ENCODE measurements at places on chromosomes 13 and 19.

DNA sequence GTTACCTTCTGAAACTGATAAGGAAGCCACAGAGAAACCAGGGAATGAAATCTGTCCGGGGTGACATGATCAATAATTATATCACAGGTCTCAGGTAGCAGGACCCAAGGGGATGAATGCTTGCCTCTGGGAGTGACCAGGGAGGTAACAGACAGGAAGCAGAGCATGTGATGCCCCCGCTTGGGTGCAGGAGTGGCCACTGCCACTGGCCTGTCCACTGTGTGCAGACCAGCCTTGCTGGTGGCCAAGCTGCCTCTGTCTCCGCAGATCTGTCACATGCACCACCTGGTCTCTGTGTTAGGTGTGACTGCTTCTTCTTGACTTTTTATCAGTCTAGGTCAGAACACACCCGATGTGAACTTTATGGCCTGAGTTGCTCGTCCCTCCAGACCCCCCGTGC, 71.8 kb downstream of the PEPD start:
- no peak for DNase-seq

- DNase-seq = no peak
Measured at GRCh38 chr13:80235166-80235966, 105.6 kb downstream of the SPRY2 start.

- no peak for DNase-seq
Measured at GRCh38 chr13:84574851-84575250, 692.6 kb upstream of the SLITRK1 start.

DNA sequence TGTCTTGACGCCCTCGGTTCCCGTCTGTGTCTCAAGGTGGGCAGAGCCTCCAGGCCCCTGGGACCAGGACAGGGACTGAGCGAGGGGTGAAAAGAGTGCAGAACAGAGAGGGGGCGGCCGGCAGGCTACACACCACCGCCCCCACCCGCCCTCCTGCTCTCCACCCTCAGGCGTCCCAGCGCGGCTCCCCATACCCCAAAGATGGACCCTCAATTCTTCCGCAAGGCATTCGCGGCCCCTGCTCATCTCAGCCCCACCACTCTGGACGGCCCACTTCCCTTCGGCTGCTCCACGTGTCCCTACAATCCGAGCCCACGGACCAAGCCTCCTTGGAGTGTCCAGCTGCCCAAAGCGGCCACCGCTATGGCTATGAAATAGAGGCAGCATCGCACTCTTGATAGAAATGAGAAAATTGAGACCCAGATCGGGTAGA, 1.8 kb downstream of the KLF16 start:
- no peak for DNase-seq

DNA sequence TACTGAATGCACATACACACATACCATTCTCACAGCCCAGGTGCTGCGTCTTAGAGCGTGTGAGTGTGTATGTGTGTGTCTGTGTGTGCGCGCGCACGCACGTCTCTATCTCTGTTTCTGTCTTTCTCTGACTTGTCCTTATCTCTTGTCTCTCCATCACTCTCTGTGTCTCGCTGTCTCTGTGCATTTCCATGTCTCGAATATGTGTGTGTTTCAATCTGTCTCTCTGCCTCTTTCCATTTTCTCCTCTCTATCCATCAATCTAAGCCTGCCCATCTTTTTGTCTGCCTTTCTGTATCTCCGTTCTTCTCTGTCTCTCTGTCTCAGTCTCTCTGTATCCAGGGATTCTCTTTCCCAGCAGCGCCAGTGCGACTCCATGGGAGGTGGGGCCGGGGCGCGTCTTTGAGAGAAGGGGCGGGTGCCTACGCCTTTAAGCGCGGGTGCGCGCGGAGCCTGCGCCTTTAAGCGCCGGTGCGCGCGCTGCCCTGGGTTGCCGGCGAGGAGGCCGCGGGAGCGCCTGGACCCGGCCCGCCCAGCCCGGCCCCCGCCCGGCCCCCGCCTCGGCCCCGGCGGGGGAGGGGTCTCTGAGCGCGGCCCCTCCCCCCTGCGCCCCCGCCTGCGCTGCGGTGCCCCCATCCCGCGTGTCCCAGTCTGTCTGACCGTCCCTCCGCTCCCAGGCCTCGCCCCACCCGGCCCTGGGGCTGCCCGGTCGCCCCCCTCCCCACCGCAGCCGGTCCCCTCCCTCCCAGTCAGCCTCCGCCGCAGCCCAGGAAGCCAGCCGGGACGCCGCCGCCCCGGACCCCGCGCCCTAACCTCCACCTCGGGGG, at the start of gene LRFN3:
LRFN3 (plus strand) TSS at position 464 of the 827 bp plus-strand sequence. CDS start 3,052 bp downstream, outside the sequence.
- DNase-seq = peak; percentile 94

GRCh38 chr13:113761136-113761535, 2.1 kb downstream of the TMEM255B start:
- no peak for DNase-seq

DNA sequence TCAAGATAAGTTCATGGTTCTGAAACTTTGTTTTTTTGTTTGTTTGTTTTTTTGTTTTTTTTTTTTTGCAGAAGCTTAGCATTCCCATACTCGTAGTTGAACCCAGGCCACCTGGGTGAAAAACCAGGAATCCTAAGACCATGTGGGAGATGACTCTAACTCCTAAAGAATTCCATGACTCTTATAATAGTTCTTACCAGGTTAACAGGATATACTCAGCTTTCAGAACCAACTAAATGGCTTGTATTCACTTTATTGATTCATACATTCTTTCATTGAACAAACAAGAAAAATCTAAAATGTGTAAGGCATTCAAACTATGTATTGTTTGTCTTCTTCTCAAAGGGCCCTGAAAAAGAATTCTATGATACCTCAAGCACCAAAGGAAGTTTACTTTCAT, 40.5 kb upstream of the KLF5 start:
- DNase-seq = peak; percentile 35

- DNase-seq = no peak
Measured at GRCh38 chr13:76971215-76971614, 20.7 kb upstream of the CLN5 start.

DNA sequence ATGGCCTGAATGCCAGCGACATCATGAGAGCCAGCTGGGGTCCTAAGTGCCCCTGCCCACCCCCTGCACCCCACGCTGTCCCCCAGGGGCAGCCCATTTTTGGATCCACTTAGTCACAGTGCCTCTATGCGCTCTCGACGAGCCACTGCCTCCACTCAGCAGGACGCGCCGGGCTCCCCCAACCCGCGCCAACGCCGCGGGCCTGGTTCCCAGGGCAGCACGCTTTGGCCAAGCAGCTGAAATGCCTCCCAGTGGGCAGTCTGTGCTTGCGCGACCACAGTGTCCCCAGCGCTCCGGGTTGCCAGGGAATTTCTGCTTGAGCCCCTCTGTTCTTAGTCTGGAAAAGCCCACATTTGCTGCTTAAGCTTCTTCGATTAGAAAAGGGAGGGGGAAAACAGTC, 39.4 kb downstream of the TMED1 start:
- no peak for DNase-seq

GRCh38 chr13:40657951-40658350, 8.5 kb downstream of the FOXO1 start:
- DNase-seq = no peak

- DNase-seq = no peak
Measured at GRCh38 chr19:58381460-58382212, 806 bp upstream of the ZNF837 start.

DNA sequence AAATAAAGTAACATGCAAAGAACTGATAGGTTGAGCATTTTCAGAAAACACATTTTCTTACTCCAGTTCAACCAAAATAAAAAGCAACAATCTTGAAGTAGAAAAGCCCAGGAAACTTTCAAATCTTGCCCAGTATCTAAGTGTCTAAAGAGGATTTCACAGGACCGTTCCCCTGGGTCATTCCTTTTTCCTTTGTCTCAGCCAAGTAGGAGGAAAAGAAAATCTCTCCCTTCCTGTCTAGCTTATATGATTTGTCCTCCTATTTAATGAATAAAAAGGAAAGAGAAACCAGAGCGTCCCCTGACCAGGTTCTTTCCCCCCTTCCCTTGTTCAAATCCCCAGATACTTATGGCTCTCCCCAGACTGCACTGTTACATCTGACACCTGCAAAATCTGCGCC, 248.0 kb downstream of the KCTD12 start:
- no peak for DNase-seq

DNA sequence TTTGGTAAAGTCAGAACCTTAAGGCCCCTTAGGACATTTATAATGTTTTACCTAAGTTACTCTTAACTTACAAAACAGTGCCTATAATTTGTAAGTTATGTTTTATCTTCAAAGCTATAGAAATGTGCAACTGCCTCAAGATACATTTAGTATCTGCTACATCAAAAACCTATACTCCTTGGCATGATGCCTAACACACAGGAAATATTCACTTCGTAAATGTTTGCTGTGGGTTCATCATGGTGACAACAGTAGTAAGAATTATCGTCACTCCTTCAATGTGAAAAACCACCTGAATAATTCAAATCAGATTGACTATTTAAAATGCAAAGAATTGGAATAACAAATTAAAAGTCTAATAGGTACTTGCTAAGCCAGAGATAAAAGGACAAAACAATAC, 184.1 kb downstream of the DIAPH3 start:
- no peak for DNase-seq

- DNase-seq = no peak
Measured at GRCh38 chr19:30888937-30889336, 460.3 kb downstream of the TSHZ3 start.

DNA sequence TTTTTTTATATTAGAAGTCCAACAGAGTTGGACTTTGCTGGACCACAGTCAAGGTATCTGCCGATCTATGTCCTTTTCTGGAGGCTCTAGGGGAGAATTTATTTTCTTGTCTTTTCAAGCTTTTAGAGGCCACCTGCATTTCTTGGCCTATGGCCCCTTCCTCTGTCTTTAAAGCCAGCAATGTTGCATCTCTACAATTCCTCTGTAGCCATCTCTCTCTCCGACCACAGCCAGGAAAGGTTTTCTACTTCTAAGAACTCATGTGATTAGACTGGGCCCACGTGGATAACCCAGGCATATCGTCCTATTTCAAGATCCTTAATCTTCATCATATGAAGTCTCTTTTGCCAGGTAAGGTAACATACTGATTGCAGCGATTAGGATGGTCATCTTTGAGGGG, 43.5 kb upstream of the RGCC start:
- no peak for DNase-seq

- no peak for DNase-seq
Measured at GRCh38 chr19:54137699-54138488, at the start of gene CNOT3. Gene CNOT3 (plus strand): TSS chr19:54137762. CDS start chr19:54142979, 5,217 bp downstream.

DNA sequence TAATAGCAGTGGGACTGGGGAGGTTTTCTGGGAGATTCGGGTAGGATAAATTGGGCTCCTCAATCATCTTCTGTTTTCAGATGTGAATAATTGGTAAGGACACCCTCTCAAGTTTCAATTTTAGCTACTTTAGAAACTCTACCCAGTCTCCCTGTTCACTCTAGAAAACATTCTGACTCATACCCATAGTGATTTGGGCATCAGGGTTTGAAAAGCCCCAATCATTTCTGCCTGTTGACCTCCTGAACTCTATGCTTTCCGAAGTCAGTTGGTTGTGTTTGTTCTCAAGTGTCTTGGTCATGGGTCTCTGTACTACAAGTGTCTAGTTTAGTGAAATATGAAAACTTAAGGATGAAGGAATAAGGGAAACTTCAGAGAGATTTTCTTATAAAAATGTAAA, 911.3 kb upstream of the GPC6 start:
- DNase-seq = no peak

DNA sequence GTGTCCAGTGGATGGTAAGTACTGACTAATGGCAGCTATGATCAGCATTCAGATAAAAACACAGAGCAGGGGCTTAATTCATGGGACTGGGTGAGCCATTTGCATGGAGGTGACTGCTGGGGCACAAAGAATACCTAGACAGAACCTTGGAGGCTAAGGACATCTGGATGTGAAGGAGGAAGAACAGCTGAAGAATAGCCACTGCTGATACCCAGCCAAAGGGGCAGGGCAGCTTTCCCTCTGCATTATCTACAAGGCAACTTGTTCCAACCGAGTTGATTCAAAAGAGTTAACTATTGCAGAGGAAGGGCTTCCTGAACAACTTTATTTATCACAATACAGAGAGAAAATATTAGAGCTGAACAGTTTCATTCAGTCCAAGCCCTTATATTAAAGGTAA, 13.1 kb upstream of the THSD1 start:
- DNase-seq = no peak

- no peak for DNase-seq
Measured at GRCh38 chr19:21878646-21879045, 42.7 kb upstream of the ZNF43 start.

- no peak for DNase-seq
Measured at GRCh38 chr13:106699311-106699710, 131.4 kb upstream of the ARGLU1 start.

- no peak for DNase-seq
Measured at GRCh38 chr13:63287926-63288325, 1872.3 kb upstream of the PCDH20 start.

GRCh38 chr13:49292742-49293486, 45.2 kb downstream of the CDADC1 start:
- DNase-seq = no peak

GRCh38 chr13:27794921-27795717, 2.8 kb downstream of the GSX1 start:
- no peak for DNase-seq

GRCh38 chr13:31385540-31385939, 185.8 kb downstream of the B3GLCT start:
- DNase-seq = no peak

- no peak for DNase-seq
Measured at GRCh38 chr13:91621963-91622362, 223.5 kb downstream of the GPC5 start.

GRCh38 chr19:41001243-41001971, 10.3 kb downstream of the CYP2B6 start:
- DNase-seq = no peak

GRCh38 chr19:32373585-32374295, 28.3 kb downstream of the ZNF507 start:
- peak; percentile 100 for DNase-seq

GRCh38 chr19:29745253-29745652, 30.2 kb upstream of the C19orf12 start:
- no peak for DNase-seq

- DNase-seq = no peak
Measured at GRCh38 chr13:47298506-47298905, 401.7 kb upstream of the HTR2A start.

GRCh38 chr13:49235856-49236431, 11.8 kb upstream of the CDADC1 start:
- DNase-seq = no peak

DNA sequence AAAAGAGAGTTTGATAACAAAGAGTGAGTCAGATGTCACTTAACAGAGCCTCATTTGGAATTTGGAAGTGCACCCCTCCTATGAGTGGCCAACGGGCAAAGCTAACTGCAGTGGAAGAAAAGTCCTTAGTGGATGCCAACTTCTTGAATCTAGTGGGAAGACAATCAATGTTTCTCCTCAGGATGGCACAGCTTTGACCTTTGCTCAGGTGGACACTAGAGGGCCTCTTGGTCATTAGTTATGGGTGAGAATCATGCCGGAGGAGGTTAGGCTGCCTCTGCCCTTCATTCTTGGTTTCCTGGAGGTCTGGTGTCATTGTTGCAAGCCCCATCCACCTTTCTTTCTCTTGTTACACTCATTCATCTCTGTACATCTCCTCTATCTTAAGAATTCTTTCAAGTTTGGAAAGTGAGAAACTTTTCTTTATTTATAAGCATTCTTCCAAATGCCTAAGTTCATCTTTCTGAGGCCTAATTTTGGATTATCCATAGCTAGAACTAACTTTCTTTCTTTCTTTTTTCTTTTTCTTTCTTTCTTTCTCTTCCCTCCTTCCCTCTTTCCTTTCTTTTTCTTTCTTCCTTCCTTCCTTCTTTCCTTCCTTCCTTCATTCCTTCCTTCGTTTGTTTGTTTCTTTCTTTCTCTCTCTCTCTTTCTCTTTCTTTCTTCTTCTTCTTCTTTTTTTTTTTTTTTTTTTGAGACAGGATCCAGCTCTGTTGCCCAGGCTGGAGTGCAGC, 327.2 kb upstream of the TSHZ3 start:
- DNase-seq = peak; percentile 47
